ENCODE measurements at places on chromosomes 1 and 21.

GRCh38 chr1:30329802-30330557 lies 393.4 kb downstream of the MATN1 start:
- no peak for DNase-seq

GRCh38 chr1:36068866-36069265 lies 15.0 kb upstream of the TEKT2 start:
- DNase-seq = no peak

DNA sequence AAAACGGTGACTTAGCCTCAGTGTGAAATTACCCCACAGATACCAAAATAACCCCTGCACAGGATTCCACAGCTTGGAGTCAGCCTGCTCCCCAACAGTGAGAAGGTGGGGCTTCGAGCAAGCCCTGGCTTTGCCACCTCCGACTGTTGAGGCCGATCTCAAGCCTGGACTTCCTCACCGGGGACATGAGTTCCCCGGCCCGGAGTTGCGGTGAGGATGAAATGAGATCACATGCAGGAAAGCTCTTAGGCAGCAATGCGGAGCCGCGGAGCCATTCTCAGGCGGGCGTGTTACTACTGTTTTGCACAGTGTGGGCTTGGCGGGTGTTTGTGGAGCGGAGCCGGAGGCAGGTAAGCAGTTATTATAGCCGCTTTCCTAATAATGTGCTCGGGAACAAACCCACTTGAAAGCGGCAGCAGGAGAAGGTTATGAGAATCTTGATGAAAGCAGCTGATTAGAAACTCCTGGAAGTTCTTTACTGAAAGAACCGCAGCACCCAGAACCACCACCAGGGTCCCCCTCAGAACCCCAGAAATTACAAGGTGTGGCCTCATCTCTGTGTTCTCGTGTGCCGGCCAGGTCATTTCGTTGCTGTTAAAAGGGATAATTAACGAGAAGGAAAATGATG lies 3.9 kb upstream of the CLSTN1 start:
- DNase-seq = peak; percentile 55

DNA sequence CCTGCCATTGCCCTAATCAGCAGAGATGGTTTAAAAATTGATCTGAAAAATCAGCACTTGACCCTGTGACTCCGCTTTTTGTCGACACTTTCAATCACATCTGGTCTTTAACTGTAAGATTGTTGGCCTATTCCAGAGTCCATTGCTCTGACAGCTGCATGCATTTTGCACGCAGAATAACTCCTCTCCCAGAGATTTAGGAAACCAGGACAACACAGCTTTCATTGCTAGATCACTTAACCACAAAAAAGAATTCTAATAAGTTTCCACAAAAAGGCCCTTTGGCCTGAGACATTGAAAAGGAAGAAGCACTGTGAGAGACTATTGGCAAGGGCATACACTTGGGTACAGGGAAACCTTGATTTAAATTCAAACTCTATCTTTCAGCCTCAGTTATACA lies 373.1 kb downstream of the TGFB2 start:
- no peak for DNase-seq

GRCh38 chr21:25742900-25743299 lies 8.1 kb downstream of the GABPA start:
- DNase-seq = no peak

DNA sequence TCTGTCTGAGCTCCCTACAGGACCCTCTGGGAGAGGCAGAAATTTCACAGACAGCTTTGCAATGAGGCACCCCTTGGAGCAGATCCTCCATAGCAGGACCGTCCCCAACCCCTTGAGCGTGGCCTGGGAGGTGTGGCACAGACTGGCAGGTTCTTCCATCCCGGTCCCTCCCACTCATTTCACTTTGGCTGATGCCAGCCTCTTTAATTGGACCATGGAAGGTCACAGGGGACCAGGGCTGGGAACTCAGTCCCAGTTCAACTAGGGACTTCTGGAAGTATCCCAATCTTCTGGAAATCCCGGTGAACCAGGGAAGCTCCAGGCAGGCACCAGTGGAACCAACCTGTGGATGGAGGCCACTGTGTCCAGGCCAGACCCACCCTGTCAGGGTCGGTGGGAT lies 83.7 kb downstream of the SPSB1 start:
- DNase-seq = no peak

GRCh38 chr1:75034376-75034775 lies 99.8 kb upstream of the LHX8 start:
- no peak for DNase-seq

- no peak for DNase-seq
Measured at GRCh38 chr1:31790641-31791091, 25.2 kb downstream of the SPOCD1 start.

GRCh38 chr1:11365744-11366387 lies 92.9 kb downstream of the UBIAD1 start:
- no peak for DNase-seq

- DNase-seq = no peak
Measured at GRCh38 chr1:236565530-236565929, 38.8 kb downstream of the HEATR1 start.

GRCh38 chr1:116854716-116855115 lies 55.0 kb upstream of the PTGFRN start:
- no peak for DNase-seq

GRCh38 chr1:25055324-25055780 lies 125.3 kb upstream of the RUNX3 start:
- no peak for DNase-seq

DNA sequence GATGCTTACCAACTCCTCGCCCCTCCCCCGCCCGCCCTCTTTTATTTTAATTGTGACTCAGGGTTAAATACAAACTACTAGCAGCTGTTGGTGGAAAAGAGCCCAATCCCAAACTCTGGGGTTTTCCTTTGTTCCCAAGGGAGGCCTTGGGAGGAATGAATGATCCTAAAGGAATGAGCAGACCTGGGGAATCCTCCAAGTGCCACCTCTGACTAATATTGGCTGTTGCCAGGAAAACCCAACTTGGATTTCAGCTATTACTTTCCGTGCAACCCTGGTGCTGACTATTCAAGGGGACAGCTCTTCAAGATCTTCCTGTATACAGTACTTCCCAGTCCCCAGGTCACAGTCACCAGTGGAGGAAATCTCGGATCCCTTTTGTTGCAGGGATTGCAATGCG lies 1.3 kb upstream of the S100A10 start:
- peak; percentile 99 for DNase-seq

DNA sequence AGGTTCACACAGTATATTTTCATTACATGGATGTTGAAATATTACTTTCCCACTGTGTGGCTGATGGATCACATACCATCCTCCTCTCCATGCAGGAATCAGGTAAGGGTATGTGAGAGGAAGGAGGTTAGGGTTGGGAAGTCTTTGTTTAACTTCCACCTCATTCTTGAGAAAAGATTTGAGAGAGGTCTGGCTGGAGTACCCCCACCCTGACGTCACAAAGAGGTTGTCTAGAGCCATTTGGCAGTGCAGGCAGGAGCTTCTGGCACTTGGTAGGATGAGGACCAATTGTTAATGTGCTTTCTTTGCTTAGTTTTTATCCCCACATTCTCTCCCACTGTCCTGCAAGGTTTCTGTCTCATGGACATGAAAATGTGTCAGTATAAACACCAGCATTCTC lies 356.6 kb downstream of the DSCAM start:
- no peak for DNase-seq

DNA sequence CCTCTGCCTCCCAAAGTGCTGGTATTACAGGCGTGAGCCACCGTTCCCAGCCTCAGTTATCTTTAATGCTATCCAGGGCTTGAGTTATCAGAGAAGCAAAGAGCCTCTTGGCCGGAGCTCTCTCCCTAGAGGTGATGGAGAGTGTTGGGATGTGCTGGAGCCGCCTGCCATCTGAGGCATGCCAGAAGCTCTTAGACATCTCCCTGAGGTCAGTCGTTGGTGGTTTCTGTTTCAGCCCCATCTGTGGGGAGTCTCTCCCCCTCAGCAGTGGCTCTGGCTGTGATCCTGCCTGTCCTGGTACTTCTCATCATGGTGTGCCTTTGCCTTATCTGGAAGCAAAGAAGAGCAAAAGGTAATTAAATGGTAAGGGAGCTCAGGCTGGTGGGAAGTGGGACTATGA lies 11.6 kb upstream of the ZNF691 start:
- no peak for DNase-seq

DNA sequence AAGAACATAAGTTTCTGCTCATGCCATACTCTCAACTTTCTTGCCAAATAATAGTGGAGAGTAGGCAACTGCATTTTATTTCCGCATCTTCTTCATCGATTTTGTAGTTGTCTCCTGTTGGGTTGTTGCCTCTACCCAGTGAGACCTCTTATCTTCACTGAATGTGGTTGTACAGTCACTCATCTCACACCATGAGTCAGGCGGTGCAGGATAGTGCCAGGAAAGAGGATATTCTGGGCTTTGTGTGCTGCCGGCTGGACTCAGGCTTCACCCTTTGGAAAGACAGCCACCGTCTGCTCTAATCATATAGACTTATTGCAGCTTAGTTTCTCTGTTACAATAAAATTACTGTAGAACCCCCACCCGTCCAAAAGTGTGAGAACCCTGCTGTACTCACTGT lies 154.3 kb upstream of the USP24 start:
- peak; percentile 66 for DNase-seq

DNA sequence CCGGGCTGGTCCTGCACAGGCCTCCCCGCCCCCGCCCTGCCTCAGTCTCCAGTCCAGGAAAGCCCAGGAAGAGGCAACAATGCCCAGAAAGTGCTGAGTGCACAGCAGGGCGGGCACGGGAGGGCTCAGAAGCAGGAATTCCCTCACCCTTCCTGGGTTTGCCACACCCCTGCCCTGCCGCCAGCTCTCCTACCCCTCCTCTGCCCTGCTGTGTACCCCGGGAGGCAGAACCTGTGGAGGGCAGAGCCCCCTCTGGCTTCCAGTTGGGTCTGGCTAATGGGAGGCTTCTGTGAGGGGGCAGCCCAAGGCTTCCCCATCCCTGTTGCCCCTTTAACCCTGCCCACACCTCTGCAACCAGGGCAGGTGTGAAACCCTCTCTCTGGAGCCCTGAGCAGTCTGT lies 47.5 kb upstream of the CSF3R start:
- no peak for DNase-seq

DNA sequence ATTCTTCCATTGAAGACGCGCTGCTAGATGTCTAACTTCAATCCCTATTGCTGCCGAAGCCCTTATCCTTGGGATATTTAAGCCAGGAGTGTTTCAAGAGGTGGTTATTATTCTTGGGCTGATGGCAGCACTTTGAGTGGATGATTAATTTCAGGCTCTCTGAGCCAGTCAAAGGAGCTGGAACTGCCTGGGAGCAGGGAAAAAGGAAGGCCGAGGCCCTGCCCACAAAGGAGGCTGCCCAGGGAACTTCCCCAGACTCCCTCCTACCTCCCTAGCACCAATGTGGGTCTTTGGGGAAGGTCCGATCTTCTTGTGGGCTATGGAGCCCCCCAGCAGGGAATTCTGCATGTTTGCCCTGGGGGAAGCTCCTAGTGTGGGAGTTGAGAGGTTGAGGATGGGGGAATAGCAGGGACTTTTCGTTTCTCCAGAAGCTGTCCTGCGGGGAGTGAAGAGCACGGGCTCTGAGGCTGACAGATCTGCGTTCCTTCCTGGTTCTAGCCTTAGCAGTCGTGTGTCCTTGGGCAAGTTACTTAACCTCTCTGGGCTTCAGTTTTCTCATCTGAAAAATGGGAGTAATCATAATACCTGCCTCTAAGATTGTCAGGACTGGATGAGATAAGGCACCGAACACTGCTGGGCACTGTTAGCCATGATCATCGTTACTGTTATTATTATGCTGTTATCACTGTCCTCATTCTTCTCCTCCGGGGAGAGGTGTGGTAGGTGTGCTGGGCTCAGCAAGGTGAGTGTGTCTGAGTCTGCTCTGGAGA lies 6.3 kb downstream of the KCNQ4 start:
- no peak for DNase-seq

GRCh38 chr1:982765-983436 lies 1.0 kb upstream of the PERM1 start:
- no peak for DNase-seq

GRCh38 chr1:55127827-55128343 lies 87.3 kb downstream of the USP24 start:
- peak; percentile 70 for DNase-seq

DNA sequence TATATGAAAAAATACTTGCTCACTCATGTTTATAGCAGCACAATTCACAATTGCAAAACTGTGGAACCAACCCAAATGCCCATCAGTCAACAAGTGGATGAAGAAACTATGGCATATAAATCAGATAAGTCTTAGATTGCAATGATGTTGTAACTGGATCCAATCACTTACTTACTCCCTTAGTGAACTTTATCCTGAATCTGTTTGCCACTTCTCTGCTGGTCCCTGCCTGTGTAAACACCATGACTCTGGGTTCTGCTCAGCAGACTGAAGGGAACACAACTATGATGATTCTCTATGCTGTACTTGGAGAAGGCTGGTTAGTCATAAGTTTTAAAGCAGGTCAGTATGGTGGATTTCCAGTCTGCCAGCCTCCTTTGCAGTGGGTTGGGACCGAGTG lies 391.2 kb downstream of the RWDD3 start:
- no peak for DNase-seq

- DNase-seq = no peak
Measured at GRCh38 chr21:43001316-43001715, 27.0 kb downstream of the PKNOX1 start.

GRCh38 chr1:232445361-232446106 lies 184.4 kb downstream of the SIPA1L2 start:
- no peak for DNase-seq

- peak; percentile 58 for DNase-seq
Measured at GRCh38 chr1:225554216-225554812, 98.6 kb downstream of the ENAH start.

DNA sequence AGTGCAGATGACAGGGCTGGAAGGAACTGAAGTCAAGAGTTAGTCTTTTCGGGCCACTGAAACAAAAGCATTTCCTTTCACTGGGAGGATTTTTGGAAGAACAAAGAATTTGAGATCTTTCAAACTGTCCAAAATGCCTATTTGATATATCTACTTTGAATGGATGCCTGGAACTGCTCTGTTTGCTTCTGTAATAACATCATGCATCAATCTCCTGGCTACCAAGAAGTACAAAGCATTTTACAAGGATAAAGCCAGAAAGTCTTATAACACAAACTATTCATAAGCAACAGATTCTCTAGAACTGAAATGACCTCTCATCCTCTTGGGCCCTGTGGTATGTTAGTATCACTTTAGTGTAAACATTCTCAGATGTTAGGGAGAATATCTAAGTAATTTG lies 18.2 kb upstream of the RHOU start:
- DNase-seq = no peak

Data from cardiac fibroblast (primary cell).